H9 (cell line): ENCODE measurements at places on chromosomes 13 and 19.

DNA sequence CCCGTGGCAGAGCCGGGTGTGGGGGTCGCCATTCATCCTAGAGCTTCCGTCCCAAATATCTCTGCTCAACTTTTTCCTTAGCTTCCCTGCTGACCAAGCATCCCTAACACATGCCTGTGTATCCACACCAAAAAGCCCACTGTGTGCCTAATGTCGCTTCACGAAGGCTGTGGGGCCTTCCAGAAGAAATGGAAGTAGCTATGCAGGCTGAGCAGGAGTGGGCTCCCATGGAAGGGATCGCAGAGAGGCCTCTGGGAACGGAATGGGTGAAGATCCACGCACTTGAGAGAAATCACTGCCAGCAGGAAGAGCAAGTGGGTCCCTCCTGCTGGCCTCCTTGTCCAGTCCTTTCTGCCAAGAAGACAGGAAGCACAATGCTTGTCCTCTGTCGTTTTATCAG is 136.0 kb downstream of the SOX1 start:
- H3K36me3 ChIP-seq, result no peaks in the 10 kb centered on the region
- no peak overlapping the region for H3K27ac ChIP-seq
- no peak overlapping the region for H3K4me3 ChIP-seq
- DNase-seq, result no peak
- H3K4me1 ChIP-seq, result no peaks in the 10 kb centered on the region; the same call in 1 of the 2 replicates

- peaks cover 6% of the 10 kb centered on the region for H3K36me3 ChIP-seq
- no peaks in the 10 kb centered on the region for H3K27me3 ChIP-seq
- H3K4me3 ChIP-seq, result no peak overlapping the region
Observed at GRCh38 chr13:54733639-54734038, 1705.0 kb downstream of the OLFM4 start.

DNA sequence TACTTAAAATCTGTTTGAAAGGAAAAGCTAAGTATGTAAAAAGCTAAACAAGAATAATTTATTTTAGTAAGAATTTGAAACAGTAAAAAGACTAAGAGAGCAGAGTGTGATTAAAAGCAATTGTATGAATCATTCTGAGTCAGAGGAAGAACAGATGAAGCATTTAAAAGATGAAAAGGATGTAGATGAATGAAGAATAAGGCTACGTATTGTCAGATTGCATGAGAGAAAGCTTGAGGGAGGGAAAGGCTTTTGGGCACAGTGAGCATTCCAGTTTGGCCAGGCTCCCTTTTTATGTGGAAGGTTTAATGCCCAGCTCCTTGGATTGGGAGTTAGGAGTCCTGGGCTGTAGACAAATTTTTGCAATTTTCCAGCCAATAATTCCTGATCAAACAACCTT is 117.7 kb downstream of the FREM2 start:
- H3K36me3 ChIP-seq, result peaks cover 15% of the 10 kb centered on the region
- no peak overlapping the region for H3K27ac ChIP-seq
- H3K4me1 ChIP-seq, result peaks cover 8% of the 10 kb centered on the region; the same call in 1 of the 2 replicates
- H3K4me3 ChIP-seq, result no peak overlapping the region
- H3K27me3 ChIP-seq, result no peaks in the 10 kb centered on the region
- DNase-seq, result no peak

GRCh38 chr13:111174377-111175114 is 59.4 kb downstream of the ARHGEF7 start:
- no peaks in the 10 kb centered on the region; the same call in 1 of the 2 replicates for H3K27me3 ChIP-seq
- peaks cover 4% of the 10 kb centered on the region; the same call in 1 of the 2 replicates for H3K4me1 ChIP-seq
- DNase-seq, result no peak
- no peak overlapping the region for H3K27ac ChIP-seq

- no peak overlapping the region for H3K4me3 ChIP-seq
- H3K4me1 ChIP-seq, result no peaks in the 10 kb centered on the region
- no peaks in the 10 kb centered on the region for H3K27me3 ChIP-seq
- 0 out of 2 replicates have a peak, but pooled peaks cover 3% of the 10 kb centered on the region for H3K36me3 ChIP-seq
- H3K27ac ChIP-seq, result no peak overlapping the region
- DNase-seq, result no peak
Observed at GRCh38 chr19:3151563-3152418, 16.0 kb downstream of the GNA15 start.

- no peak overlapping the region for H3K4me3 ChIP-seq
- H3K4me1 ChIP-seq, result no peaks in the 10 kb centered on the region
- no peaks in the 10 kb centered on the region for H3K27me3 ChIP-seq
- no peak overlapping the region for H3K27ac ChIP-seq
- H3K36me3 ChIP-seq, result 0 out of 3 replicates have a peak, but pooled peaks cover 2% of the 10 kb centered on the region
Observed at GRCh38 chr13:88602786-88603777, 931.9 kb downstream of the SLITRK5 start.
